Kidney capillary endothelial cell (primary cell): ENCODE measurements at places on chromosomes 2 and 18.

DNA sequence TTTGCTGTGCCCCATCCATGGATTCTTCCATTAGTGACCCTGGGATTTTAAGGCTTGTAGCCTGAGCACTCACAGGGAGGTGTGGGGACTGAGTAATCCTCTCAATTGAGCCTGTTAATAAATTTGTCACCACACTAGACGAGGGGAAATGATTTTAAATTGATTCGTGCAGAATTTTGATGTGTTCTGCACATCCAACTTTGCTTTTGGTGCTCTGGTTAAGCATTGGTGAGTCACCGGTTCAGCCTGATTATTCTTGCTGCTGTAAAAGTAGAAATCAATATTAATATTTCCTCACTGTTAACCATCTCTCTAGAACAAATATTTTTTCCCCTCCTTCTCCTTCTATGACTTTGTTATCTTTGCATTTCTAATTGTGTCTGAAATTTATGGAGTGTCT is 482.0 kb downstream of the TSN start:
- no peak for DNase-seq

DNA sequence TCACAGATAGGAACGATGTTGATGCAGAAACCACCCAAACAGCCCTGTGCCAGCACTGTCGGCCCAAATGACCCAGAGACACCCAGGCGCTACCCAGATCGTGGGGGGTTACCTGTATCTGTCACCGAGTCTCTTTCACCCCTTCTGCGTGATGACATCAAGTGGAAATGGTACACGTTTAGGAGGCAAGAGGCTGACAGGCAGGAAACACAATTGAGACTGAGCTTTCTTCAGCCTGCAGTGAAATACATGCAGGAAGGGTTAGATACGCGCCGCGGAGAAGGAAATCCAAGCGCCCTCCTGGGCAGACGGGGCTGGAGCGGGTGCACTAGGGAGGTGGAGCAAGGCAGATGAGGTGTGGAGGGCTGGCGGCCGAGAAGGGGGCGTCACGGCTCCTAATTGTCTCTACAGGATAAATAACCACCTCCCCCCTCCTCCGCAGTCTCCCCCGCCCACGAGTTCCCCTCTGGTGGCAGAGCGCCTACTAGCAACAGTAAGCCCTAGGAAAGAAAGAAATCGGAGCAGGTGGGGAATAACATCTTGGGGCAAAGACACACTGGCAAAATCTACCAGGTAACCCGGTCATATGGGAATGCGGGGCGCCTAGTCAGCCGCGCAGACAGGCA is at the start of gene RNF152:
Gene RNF152 (minus strand): TSS at position 325 of the 626 bp plus-strand sequence. CDS start 76,544 bp downstream, outside the sequence.
- DNase-seq, result peak; percentile 36

- no peak for DNase-seq
Measured at GRCh38 chr2:134462275-134462674, 208.4 kb downstream of the MGAT5 start.

DNA sequence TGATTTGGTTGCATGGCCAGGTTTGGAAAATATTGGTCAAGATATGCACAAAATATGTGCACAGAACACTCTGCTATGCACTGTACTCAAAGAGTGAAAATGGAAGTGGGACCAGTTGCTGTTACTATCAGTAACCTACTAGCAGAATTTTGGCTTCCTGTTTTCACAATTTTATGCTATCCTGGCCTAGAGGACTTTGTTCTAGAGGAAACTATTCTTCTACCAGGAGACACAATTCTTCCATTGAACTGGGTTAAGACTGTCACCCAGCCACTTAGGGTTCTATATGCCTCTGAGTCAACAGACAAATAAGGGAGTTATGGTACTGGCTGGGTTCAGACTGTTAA is 431.4 kb upstream of the DCC start:
- DNase-seq, result no peak

- no peak for DNase-seq
Measured at GRCh38 chr2:102803041-102803896, 41.4 kb downstream of the TMEM182 start.

DNA sequence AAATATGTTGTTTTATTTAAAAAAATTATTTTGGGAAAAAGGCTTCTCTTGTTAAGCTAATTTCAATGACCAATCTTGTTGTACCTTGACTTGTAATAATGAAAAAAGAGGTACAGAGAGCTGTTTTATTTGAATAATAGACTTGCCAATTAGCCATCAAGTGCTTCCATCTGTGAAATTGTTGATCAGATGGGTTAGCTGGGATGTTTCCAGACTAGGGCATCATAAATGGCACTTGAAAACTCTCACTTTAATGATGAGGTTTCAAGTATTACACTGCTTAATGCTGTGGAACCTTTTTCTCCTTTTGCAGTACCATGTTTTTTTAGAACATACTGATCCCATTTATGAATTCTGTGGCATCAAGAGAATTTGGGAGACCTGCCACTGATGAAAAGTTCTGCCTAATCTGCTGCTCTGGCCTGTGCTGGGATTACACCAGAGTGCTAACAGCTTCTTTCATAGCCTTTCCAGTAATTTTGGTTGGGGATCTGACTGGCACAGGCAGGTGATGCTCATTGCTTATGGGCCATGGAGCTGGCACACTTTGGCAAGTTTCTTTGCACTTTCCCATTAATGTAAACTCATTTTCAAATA is 24.2 kb downstream of the PSMD14 start:
- no peak for DNase-seq

- no peak for DNase-seq
Measured at GRCh38 chr2:39738936-39739335, 40.1 kb downstream of the THUMPD2 start.

DNA sequence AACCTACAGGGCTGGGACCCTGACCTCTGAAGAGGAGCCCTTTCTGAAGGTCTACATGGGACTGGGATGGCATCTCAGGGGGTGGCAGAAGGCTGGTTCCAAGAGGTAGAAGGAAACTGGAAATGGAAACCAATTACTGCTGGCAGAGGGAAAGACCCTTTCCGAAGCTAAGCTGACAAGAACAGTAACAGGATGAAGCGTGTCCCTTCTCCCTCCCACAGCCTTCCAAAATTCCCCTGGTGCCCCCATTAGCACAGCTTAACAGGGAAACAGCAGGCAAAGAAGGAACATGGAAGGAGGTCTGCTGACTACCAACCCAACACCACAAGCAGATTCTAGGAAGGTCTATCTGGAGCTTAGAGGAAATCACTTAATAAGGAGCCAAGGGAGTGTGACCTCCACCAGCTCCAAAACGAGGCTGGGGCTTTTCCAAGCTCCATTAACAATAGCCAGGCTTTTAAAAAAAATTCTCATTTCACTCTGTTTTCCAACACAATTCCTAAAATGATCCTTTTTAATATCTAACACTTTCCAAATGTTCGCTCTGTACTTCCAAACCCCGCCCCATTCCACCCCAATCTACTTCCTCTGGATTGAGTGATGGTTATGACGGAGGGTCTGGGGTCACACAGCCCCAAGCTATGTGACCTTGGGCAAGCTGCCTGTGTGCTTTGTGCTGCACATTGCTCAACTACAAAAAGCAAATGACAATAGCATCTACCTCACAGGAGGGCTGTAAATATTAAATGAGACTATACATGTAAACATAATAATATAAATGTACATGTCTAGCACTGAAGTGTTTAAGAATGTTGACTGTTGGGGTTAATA is 55.2 kb downstream of the STK39 start:
- no peak for DNase-seq
